ENCODE measurements at places on chromosomes 11 and 22.

DNA sequence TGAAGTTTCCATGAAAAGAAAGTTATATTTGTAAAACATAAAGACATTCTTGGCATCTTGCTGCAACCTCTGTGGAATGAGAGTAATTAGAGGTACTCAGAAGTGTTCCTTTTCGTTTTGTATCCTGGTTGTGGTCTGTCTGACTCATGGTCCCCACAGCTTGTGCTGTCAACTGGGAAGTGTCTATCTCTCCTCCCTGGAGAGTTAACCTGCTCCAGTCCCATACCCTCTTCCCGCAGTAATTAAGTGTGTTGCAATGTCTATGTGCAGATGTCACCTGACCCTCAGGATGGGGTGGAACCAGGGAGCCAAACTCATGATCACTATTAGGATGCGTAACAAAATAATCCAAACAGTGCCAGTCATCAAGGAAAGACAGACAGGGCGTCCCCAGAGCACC lies 23.0 kb upstream of the ZDHHC13 start:
- DNase-seq: no peak

DNA sequence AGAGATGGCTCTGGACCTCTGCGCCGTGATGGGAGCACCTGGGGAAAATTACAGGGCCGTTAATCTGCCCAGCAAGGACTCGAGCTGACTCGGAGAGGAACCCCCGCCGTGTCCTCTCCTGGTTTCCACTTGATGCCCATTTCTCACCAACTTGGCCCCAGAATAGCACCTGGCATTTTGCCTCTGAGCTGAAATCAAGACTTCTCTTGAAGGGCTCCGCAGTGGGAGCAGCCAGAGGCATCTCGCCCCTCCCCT lies 19.0 kb upstream of the CABP7 start:
- no peak for DNase-seq

- DNase-seq: no peak
Measured at GRCh38 chr11:1866776-1867175, 13.9 kb downstream of the LSP1 start.

DNA sequence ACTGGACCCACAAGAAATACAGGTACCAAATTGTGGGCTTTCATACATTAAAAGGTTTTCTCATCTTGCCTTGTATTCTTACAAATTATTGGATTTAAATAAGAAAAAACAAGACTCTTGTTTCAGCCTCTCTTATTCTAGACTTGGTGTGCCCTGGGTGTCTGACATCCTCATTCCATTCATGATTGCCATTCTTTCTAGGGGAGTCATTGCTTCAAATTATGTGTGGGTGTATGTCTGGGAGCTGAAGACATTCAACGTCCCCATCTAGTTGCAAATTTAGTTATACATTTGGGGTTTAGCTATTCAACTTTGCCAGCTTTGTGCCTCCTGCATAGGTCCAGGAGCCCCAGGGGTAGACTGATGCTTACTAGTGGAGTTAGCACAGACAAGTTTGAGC lies 18.1 kb downstream of the MAML2 start:
- no peak for DNase-seq

GRCh38 chr11:96964661-96965060 lies 574.8 kb downstream of the JRKL start:
- no peak for DNase-seq

- no peak for DNase-seq
Measured at GRCh38 chr11:12482839-12483238, 105.5 kb downstream of the PARVA start.

- no peak for DNase-seq
Measured at GRCh38 chr11:132456751-132457328, 1075.5 kb downstream of the OPCML start.

DNA sequence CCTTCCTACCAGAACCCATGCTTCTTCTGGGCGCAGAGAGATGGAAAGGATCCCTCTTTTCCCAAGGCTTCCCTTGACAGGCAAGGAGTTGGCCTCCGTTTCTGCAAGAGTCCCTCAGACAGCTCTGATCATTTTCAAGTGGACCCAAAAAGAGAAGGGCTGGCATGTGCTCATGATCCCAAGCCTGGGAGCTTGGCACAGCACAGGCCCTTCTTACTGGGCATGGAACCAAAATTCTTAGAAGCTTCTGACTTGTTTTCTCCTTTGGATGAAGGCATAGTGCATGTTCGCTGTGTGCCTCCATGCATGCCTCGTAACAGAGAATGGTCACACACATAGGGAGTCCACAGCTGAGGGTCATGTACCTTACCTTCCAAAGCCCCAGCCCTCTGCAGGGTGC lies 449.6 kb downstream of the MIAT start:
- DNase-seq: no peak

- no peak for DNase-seq
Measured at GRCh38 chr22:46047226-46047625, 70.3 kb upstream of the WNT7B start.

DNA sequence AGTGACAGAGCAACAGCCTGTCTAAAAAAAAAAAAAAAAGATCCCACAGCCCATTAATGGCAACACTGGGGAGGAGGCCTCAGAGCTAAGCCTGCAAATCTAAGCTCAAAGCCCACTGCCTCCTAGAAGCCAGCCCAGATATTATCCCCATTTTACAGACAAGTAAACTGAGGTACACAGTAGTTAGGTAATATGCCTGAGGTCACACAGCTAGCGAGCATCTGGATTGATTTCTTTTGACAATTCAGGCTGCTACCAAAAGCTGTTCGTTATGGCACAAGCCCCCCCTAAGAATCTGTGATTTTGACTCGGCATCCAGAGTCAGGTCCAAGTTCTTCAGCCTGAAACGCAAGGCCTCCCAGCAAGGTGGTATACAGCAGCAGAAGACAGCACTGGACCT lies 13.7 kb downstream of the ELFN2 start:
- no peak for DNase-seq

DNA sequence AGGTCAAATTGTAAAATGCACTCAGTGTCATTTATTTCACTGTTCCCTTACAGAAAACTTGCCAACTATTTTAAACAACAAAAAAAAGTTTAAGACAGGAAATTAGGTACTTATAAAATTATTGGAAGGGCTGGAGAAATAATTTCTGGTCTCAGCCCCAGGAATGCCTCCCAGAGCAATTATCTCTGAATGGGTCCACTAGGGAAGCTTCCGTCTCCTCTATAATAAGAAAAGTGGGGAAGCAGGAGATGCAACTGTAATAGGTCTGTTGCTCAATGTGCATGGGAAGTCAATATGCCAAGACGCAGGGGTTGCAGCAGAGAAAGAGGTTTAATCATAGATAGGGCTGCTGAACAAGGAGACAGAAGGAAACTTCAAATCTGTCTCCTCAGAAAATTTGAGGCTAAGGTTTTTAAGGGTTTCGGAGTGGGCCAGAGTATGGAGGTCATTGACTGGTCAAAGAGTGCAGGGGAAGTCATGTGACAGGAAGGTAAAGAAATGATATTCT lies 10.9 kb upstream of the RNF141 start:
- no peak for DNase-seq

GRCh38 chr22:24986816-24987215 lies 34.3 kb downstream of the KIAA1671 start:
- no peak for DNase-seq

- DNase-seq: no peak
Measured at GRCh38 chr11:40094954-40095353, 1364.5 kb downstream of the LRRC4C start.

- no peak for DNase-seq
Measured at GRCh38 chr11:84398017-84398626, 1112.0 kb upstream of the CCDC90B start.

GRCh38 chr11:35714882-35715627 lies 52.5 kb downstream of the TRIM44 start:
- DNase-seq: no peak

- DNase-seq: no peak
Measured at GRCh38 chr11:122720107-122720881, 64.8 kb downstream of the UBASH3B start.

GRCh38 chr11:27857588-27857987 lies 157.3 kb upstream of the BDNF start:
- DNase-seq: no peak

DNA sequence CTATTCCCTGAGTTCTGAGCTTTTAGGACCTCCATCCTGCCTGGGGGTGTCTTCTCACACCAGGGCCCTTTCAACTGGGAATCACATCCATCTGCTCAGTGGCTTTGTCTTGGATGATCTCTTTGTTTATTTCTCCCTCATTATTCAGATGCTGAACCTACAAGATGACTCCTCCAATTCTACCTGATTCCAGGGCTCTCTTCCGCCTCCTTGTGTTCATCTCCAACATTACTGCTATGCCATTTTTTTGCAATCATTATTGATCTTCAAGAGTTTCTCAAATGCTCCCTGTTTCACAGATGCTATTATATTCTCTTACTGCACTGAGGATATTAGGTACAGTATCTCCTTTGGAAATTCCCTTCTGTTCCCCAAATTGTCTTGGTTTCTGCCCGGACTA lies 307.7 kb downstream of the SHANK2 start:
- no peak for DNase-seq

GRCh38 chr11:45901626-45902025 lies 5.4 kb downstream of the FREY1 start:
- no peak for DNase-seq

GRCh38 chr22:45185718-45186514 lies 22.2 kb downstream of the NUP50 start:
- DNase-seq: no peak

- DNase-seq: no peak
Measured at GRCh38 chr11:73995247-73995646, 12.6 kb upstream of the UCP2 start.

DNA sequence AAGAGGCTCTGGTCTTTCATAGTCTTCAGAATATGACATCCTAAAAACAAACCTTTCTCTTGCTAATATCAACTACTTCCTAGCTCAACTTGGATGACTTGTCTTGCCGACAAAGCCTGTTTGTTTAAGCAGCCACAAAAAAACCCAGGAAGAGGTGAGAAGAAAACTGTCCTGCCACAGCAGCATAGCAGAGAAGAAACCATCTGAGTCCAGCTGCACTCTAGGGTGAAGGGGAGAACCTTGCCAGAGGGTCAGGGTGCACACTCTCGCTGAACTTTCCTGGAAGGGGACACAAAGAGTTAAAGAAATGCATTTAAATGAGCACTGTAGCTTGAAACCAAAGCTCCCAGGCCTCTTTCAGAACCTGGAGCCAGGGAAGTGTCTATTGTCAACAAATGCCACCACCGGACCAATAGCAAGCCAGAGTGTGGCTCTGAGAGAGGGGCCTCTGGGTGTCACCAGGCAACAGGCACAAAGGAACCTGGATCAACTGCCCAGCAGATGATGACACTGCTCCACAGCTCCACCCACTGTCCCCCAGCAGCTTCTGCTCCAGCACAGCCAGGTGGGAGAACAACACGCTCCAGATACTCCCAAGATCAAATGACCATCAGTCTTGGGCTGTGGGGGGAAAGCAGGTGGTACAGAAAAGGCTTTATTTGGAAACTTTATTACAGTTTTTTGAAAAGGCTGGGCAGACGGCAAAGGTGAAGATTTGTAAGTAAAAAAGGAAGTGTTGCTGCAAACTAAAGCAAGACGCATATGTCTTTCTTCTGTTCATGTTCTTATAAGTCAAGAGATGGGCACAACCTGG lies 105.7 kb downstream of the RASSF10 start:
- no peak for DNase-seq

DNA sequence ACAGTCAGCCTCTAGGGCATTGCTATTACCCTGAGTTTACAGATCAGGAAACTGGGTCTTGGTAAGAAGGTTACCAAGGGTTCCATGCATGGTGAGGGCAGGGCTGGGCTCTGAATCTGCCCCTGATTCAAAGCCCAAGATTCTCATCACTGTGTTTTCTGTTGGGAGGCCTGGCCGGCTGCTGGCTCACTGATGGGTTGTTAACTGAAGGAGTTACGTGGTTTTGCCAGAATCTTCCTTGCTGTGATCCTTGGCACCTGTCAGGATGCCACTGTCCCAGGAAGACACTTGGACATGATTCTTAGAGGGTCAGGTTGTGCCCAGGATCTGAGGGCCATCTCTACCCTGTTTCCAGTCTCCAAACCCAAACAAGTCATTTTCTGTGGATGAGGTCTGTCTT lies 61.5 kb downstream of the ADAMTS15 start:
- no peak for DNase-seq

DNA sequence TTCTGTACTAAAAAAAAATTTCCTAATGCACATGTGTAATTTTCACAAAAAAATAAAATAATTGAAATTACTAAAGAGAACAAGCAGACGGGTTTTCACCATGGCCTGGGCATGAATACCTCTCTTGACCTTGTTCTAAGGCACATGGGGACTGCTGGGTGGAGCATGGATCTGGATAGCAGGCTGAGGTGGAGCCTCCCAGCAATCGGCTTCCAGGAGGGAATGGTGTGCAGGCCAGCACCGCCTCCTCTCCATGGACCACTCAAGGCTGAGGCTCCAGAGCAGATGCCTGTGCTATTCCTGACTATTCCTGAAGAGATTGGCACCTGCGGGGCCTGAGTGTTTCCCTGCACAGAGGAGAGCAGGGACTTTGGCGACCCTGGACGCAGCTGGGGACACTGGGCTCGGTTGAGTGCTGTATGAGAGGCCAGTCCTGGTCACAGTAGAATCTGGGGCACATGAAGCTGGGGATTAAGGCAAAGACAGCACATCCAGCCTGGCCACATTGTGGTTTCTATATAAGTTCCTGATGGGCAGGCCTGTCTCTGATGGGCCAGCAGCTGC lies 963.6 kb downstream of the BRD1 start:
- no peak for DNase-seq

- no peak for DNase-seq
Measured at GRCh38 chr22:45204241-45204640, 36.5 kb downstream of the KIAA0930 start.

GRCh38 chr11:65504674-65505465 lies 6.0 kb downstream of the MALAT1 start:
- DNase-seq: no peak

- no peak for DNase-seq
Measured at GRCh38 chr11:79265756-79266322, 175.0 kb downstream of the TENM4 start.

- DNase-seq: no peak
Measured at GRCh38 chr11:75583718-75584658, 21.9 kb downstream of the SERPINH1 start.

DNA sequence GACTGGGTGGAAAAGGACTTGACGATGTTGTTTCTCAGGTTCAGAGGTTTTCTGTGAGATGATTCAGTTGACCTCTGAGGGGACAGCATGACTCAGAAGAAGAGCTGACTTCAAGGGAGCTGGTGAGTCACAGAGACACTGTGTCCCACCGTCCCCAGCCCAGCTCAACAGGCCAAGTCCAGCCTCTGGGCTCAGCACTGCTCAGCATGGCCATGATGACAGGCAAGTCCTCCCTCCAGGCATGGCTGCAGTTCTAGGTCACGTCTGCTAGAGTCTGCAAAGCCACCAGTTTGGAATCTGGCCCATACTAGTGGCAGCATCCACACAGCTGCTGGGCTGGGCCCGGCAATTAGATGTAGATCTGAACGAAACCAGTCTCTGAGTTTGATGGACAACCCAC lies 12.9 kb downstream of the TRIM29 start:
- no peak for DNase-seq

GRCh38 chr22:18984564-18984963 lies 48.5 kb upstream of the PRODH start:
- no peak for DNase-seq

- no peak for DNase-seq
Measured at GRCh38 chr11:130159657-130160497, at the start of gene ST14. TSS of gene ST14 (plus strand) at chr11:130159782. CDS start at chr11:130159980, 198 bp downstream.

GRCh38 chr22:37417677-37418348 lies 9.5 kb downstream of the ELFN2 start:
- DNase-seq: no peak

All from GOT3 (cell line).